Stimulated activated CD4-positive, alpha-beta T cell treated with anti-CD3 and anti-CD28 coated beads, TNF-alpha, amount 100 ng/mL, for 1 hour (primary cell): ENCODE measurements at places on chromosomes 11 and 22.

GRCh38 chr11:12673601-12673923 lies 659 bp upstream of the TEAD1 start:
- DNase-seq, result no peak

DNA sequence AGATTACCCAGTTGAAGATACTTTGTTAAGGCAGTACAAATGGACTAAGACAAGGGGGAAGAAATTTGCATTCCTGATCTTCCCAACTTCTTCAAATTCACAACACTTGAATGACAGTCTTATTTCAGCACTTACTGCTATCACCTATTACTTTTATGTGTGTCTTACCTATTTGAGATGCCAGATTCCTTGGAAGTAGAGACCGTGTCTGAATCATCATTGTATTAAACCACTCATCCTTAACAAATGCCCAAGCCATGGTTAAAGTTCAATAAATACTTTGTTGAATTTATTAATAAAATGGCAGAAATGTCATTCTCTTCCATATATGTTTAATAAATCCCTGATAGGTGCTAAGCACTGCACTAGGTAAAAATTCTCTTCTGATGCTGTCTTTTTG lies 18.3 kb downstream of the SC5D start:
- no peak for DNase-seq

DNA sequence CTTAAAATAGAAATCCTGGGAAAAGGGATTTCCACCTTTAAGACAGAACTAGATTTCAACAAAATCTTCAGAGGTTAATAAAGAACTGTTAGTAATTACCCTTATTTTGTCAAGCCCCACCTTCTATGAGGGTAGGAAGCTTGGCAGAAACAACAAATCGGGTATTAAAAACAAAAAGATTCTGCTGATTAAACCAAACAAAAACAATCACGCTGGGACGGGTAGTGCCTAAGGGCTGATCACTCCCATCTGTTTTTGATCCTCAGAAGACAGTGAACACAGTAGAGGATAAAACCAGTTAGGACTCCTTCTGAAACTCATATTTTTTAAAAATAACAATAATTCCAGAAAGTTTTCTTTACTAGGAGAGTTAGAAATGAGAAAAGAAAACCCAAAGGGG lies 441.3 kb upstream of the API5 start:
- DNase-seq, result no peak

DNA sequence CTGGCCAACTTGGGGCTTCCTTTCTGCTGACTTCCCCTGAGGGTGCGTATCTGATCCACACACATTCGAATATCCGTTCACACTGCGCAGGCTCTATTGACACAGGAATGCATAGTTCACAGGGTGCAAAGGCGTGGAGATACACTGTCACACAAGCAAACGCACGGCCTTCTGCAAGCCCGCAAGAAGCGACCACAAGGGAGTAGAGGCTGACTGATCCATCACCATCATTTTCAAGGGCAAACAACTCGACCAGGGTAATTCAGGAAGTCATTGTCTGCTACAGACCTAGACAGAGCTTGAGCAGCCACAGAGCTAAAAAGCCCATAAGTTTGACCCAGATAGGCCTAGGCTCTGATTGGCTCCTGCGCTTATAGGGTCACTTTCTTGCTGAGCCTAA lies 392.3 kb downstream of the MN1 start:
- no peak for DNase-seq

DNA sequence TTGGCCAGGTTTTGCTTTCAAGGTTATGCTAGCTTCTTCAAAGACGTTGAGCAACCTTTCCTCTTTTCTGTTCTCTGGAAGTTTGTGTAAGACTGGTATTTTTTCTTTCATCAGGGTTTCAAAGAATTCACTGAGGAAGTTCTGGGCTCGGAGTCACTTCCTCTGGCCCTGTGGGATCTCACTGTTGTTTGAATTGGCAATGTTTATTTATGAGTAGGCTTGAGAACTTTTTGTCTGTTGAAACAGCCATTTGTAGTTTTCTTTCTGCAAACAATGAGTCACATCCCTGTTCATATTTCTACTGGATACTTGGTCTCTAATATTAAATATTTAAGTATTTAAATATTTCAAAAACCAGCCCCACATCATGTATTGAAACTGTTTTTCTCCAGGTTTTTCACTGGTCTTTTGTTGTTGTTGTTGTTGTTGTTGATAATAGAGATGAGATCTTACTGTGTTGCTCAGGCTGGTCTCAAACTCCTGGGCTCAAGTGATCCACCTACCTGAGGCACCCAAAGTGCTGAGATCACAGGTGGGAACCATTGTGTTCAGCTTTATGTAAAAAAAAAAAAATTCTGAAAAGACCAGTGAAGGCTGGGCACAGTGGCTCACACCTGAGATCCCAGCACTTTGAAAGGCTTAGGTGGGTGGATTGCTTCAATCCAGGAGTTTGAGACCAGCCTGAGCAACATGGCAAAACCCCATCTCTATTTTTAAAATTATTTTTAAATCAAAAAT lies 26.9 kb downstream of the SUSD2 start:
- no peak for DNase-seq
